ENCODE measurements at places on chromosomes 3 and 15.

GRCh38 chr3:99388780-99389179, 249.6 kb upstream of the COL8A1 start:
- peak; percentile 75 for DNase-seq

DNA sequence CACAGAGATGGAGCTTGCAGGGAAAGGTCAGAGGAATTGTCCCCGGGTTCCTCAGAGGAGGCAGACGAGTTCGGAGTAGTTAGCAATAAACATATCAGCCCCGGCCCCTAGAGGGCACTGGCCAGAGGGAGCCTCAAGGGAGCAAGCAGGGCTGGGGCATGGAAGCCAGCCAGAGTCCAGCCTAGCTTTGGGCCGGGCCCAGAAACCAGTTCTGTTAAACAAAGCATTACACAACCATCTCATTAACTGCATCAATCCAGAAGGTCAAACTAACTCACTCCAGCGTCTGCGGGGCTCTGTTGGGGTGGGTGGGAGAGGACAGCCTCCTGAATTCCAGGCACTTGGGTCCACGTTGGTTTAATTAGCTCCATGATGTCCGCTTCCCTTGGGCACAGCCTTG, 41.0 kb upstream of the IREB2 start:
- DNase-seq = no peak

DNA sequence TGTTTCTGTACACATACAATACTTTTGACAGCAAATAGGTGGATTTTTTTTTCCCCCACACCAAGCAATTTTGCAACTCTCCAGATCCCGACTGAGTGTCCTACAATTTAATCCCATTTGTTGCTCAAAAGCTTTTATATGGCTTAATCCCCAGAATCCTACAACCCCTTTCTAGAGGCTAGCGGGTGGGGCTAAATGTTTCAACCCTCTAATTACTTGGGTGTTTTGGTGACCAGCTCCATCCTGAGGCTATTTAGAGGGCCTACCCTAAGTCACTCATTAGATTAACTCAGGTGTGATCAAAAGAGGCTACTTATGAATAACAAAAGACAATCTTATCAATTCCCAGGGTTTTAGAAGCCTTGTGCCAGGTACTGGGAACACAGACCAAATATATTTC, 21.0 kb upstream of the FBXL2 start:
- DNase-seq = no peak

GRCh38 chr3:32316319-32316718, 75.3 kb upstream of the CMTM7 start:
- DNase-seq = no peak

DNA sequence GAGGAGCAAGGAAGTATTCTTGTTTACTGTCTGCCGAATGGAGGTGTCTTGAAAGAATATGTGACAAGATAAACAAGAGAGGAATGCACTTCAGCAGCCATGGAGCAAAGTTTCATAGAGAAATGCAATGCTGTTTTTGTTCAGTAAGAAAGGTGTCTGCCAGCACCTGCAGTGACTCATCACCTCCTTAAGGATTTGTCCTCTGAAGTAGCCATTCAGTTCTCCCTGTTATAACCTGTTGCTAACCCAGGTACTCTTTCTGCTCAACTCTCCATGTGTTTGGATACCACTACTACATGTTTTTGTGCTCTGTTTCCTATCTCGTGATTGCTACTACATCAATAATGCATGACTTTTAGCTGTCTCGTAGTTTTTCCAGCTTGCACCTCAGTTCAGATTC, 328.9 kb downstream of the CHL1 start:
- no peak for DNase-seq

GRCh38 chr3:126557761-126558160, 971 bp downstream of the C3orf22 start:
- no peak for DNase-seq

DNA sequence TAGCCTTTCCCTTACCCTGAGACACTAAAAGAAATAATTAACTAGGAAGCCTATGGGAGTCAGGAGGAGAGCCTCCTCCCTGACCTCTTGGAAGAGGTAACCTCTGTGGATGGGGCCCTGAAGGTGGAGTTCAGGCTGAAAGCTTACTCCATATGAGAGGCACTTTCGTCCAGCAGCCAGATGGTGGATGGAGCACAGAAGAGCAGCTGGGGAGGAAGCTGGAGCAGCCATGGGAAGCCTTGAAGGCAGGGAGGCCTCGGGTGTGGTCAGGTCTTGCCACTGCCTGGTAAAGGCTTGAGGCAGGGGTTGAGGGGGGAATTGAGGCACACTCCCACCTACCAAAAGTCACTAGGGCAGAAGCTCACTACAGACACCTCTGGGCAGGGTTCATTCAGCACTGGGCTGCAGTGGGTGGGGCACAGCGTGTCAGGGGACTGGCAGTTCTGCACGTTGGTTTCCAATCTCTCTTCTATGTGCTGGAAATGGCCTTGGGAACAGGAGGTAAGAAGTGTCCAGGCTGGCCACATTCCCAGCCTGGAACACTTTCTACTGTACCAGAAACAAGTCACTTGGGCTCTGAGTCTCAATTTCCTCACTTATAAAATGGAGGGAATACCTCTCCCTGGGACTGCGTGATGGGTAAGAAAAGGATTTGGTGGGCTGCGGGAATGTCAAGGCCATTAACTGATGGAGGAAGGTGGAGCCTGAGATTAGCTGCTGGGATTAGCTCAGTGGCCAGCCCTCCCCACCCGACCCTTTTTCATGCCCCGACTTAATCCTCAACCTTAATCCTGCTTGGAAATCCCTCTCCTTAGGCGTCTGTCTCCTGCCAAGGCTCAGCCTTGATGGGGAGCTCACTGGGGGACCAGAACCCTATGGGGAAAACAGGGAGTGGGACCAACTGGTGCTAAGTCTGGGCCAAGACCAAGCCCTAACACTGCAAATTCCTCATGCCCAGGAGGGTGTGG, 5.4 kb downstream of the PCBP4 start:
- no peak for DNase-seq

DNA sequence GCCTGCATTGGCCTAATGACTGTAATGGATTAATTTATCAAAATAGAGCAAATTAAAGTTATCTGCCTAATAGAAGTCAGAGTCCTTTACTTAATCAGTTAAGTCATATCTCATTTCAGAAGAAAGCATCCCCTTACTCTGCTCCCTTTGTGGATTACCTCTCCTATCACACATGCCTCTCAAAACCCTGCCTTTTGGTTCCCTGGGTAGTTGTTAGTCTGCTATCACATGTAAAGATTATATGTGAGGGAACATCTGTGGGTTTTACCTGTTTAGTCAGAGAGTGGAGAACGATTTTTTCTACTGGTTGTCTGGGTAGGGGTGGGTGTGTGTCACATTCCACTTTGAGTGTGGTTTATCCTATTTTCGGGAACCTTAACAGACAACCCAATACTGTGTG, 16.4 kb downstream of the UBE2E2 start:
- no peak for DNase-seq

- DNase-seq = peak; percentile 55
These were observed 154.1 kb downstream of the TJP1 start for GRCh38 chr15:29668120-29668602.

- peak; percentile 6 for DNase-seq
These were observed 95.8 kb upstream of the SNRPN start for GRCh38 chr15:24858737-24859601.

- DNase-seq = no peak
These were observed 229.2 kb downstream of the MFSD1 start for GRCh38 chr3:159030886-159031679.

DNA sequence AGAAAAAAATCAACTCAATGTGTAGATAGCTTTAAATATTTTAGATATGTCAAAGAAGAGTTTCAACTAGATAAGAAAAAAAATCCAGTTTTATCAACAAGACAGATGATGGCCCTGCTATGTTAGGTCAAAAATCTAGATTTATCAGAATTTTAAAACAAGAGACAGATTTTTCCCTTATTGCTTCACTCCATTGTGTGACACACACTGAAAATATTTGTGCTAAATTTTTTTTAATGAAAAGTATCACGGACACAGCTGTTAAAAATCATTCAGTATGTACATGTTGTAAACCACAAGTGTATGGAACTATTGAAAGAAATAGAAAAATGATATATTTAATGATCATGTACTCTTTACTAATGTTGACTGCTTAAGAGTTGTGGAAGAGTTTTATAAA, 43.6 kb downstream of the FOXB1 start:
- peak; percentile 30 for DNase-seq

GRCh38 chr15:30953183-30953582, 38.2 kb downstream of the MTMR10 start:
- no peak for DNase-seq

- no peak for DNase-seq
These were observed 8.8 kb downstream of the FILIP1L start for GRCh38 chr3:100105501-100105900.
